Stimulated activated CD4-positive, alpha-beta T cell treated with anti-CD3 and anti-CD28 coated beads, Interleukin-1b, Interleukin-23, amount 100 ng/mL, for 1 hour (primary cell): ENCODE measurements at places on chromosomes 1 and 21.

GRCh38 chr1:47805921-47806361, 191.2 kb downstream of the TRABD2B start:
- no peak for DNase-seq

- no peak for DNase-seq
Measured at GRCh38 chr1:32055416-32055815, 17.3 kb upstream of the TMEM39B start.

DNA sequence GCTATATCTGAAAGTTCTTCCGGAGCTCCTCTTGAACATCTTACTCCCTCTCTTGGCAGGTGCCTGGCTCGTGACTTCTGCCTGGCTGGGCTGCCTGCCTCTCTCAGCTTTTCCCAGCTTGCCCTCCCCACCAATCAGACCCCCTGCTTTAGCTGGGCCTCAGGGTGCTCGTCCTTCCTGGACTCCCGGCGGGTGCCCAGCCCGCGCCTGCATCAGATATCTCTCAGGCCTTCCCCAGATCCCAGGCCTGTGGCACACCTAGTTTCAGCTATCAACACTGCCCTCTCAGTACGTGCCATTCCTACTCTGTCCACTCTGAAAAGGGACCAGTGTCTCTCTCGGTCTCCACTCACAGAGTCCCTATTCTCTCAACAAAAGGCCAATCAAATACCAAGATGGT, 96.5 kb upstream of the CLDN14 start:
- no peak for DNase-seq

- DNase-seq, result no peak
Measured at GRCh38 chr1:41695118-41695745, 210.7 kb upstream of the EDN2 start.

GRCh38 chr1:199946305-199947155, 81.0 kb upstream of the NR5A2 start:
- no peak for DNase-seq

DNA sequence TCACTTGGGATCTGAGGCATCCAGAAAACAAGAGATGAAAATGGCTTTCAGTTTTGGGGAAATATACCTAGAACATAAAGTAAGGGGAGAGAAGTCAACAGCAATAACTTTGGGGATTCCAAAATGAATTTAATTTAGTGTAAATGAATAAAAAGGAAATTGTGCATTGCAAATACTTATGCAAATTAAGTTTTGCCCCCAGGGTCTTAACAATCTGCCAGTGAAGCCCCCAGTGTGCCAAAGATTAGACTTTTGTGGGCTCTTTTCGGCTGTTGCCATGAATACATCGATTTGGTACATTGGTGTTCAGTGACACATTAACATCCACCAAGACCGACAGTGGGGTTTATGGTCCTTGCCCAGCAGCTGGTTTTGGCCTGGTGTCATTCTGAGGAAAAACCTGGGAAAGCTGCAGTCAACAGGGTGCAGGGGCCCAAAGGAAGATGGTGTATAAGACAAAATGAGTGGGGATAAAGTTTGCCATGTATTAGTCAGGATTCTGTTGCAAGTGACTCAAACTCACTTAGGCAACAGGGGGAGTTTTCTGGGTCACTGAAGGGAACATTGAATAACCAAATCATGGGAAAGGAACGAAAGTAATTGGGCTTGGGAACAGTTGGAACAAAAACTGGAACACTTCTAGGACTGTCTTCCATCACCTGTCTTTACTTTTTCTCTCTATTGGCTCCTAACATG, 30.2 kb upstream of the IGSF3 start:
- DNase-seq, result no peak

- no peak for DNase-seq
Measured at GRCh38 chr1:198564716-198565115, 24.2 kb upstream of the ATP6V1G3 start.

- DNase-seq, result no peak
Measured at GRCh38 chr1:87410776-87411480, 82.2 kb downstream of the LMO4 start.

GRCh38 chr1:30337324-30337620, 386.1 kb downstream of the MATN1 start:
- DNase-seq, result no peak

DNA sequence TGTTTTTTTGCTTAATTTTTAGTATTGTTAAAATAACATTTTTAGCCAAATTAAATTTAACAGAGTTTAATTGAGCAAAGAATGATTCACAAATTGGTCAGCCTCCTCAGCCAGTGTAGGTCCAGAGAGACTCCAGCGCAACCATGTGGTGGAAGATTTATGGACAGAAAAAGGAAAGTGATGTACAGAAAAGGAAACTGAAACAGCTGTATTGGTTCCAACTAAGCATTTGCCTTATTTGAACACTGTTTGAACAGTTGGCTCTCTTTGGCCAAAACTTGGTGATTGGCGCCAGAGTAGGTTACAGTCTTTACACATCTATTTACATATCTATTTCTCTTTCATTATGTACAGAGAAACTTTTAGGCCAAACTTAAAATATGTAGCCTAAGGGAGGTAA, 19.4 kb downstream of the RPS6KC1 start:
- no peak for DNase-seq

GRCh38 chr1:220929304-220929703, 50.1 kb downstream of the HLX start:
- DNase-seq, result no peak

DNA sequence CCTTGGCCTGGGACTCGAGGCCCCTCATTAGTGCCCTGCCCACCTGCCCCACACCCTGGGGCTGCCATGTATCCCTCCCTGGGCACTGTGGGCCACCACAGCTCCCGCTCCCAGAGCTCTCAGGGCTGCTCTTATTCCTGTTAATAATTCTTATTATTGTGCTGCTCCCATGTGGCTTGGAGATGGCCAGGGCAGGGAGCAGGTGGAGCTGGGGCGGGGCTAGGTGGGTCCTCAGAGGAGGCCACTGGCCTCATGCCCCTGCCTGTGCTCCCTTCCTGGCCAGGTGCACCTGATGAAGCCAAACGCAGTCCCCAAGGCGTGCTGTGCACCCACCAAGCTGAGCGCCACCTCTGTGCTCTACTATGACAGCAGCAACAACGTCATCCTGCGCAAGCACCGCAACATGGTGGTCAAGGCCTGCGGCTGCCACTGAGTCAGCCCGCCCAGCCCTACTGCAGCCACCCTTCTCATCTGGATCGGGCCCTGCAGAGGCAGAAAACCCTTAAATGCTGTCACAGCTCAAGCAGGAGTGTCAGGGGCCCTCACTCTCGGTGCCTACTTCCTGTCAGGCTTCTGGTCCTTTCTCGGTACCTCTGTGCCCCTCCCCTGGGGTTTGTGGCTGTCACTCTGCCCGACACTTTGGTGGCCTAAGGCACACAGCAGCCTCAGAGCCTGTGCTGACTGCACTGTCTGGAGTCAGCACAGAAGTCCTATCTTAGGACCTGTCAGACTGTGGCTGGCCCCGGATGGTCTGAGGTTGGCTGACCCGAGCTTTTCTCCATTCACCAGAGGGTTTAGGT, 34.1 kb downstream of the BMP8A start:
- DNase-seq, result no peak

DNA sequence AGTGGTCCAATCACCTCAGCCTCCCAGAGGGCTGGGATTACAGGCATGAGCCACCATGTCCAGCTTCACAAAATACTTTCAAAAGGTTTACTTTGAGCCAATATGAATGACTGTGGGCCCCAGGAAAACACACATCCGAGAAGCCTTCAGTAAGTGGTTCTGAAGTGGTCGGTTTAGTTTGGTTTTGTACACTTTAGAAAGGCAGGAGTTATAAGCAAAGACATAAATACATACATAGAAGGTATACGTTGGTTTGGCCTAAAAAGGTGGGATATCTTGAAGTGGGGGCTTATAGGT, 3.2 kb upstream of the MIB2 start:
- no peak for DNase-seq

DNA sequence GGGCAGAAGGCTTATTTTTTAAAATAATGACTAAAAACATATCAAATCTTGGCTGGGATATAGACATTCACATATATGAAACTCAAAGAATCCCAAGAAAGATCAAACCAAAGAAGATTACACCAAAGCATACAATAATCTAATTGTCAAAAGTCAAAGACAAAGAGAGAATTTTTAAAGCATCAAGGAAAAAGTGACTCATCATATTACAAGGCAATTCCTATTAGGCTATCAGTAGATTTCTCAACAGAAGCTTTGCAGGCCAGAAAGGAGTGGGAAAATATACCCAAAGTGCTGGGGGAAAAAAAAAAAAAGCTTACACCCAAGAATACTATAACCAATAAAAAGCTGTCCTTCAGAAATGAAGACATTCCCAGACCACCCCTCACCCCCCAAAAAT, 375.6 kb downstream of the BRINP2 start:
- no peak for DNase-seq

GRCh38 chr1:6471970-6472368, 6.0 kb upstream of the TNFRSF25 start:
- DNase-seq, result no peak

GRCh38 chr1:48803474-48803873, 26.8 kb upstream of the BEND5 start:
- no peak for DNase-seq

- DNase-seq, result no peak
Measured at GRCh38 chr1:2956576-2956975, 64.7 kb upstream of the ACTRT2 start.

DNA sequence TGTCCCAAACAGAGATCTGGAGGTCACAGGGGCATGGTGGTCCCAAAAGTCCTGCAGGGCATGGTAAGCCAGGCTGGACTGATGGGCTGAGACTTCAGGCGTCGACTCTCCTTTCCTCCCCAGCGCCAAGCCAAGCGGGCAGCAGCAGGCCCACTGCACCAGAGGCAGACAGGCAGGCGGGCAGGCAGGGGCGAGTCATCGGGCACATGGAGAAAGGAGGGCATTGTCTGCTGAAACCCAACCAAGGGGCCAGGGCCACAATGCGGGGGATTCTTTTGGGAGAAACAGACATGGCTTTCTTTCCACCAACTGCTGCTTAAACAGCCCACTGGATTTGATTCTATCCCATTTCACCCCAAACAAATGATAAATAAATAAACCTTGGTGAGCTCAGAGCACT, 46.2 kb downstream of the TRABD2B start:
- no peak for DNase-seq

GRCh38 chr1:22516906-22517571, 46.2 kb upstream of the EPHA8 start:
- DNase-seq, result no peak

- DNase-seq, result no peak
Measured at GRCh38 chr1:62433861-62434617, 2.8 kb upstream of the USP1 start.

DNA sequence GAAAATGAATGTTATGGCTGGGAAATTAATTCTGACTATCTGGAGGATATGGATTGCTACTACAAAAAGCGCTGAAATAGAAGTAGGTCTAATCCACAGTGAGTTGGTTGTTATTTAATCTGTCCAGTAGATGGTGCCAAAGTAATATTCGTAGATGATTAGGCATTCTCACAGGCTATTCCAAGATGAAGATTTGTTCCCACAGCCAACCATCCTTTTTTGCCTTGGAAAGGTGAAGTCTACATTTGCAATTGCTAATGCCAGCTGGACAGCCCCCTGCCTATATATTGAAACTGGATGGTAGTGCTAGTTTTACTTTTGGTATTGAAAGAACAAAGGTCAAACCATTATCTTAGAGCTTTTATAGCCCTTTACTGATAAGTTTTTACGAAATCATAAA, 43.8 kb downstream of the RBM11 start:
- DNase-seq, result no peak

DNA sequence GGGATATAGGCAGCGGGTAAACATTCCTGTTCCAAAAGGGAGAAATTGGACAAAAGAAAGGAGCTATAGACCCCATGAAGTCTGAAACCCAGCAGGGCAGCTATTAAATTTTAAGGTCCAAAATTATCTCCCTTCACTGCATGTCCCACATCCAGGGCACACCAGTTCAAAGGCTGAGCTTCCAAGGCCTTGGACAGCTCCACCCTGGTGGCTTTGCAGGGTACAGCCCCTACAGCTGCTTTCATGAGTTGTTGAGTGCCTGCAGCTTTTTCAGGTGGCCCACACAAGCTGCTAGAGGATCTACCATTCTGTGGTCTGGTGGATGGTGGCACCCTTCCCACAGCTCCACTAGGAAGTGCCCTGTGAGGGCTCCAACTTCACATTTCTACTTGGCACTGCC, 662.5 kb upstream of the PKN2 start:
- no peak for DNase-seq

- DNase-seq, result no peak
Measured at GRCh38 chr1:46606255-46606965, 2.3 kb upstream of the MKNK1 start.

- DNase-seq, result no peak
Measured at GRCh38 chr1:34331020-34331926, 154.6 kb downstream of the C1orf94 start.

GRCh38 chr1:13535227-13535626, 21.4 kb upstream of the LRRC38 start:
- DNase-seq, result no peak

GRCh38 chr1:209937996-209938959, at the start of gene SYT14:
SYT14 (plus strand) TSS chr1:209938217; CDS start chr1:209938265, 48 bp downstream.
- DNase-seq, result no peak

DNA sequence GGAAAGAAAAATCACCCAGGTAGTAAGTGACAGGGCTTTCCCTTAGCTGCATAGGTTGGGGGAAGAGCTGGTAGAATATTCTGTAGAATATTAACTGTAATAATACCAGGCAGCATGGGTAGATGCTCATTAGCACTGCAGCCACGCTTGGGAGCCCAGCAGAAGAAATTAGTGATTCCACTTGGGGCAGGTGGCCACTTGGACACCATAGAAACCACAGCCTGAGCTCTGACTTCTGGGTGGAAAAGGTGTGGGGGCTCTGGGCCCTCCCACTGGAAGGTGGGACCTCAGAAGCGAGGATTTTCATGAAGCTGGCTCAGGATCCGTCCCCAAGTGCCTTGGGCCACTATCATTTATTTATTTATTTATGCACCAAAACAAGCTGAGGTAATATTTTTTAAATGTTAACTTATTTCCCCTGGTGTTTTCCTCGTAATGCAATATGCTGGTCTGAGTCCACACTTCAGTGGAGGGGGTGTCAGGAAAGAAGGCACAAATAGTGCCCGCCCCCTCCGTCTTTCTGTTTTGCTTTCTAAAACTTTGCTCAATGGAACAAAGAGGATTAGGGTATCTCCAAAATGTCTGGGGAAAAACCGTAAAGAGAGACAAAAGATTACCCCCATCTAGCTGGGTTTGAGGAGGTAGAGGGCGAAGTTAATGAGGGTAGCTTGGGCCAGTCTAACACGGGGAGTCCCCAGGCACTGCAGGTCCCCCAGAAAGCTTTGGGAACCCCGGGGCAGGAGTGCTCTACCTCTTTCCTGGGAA, 75.2 kb upstream of the GADD45A start:
- no peak for DNase-seq

- no peak for DNase-seq
Measured at GRCh38 chr1:52533713-52534112, 19.2 kb downstream of the TUT4 start.

GRCh38 chr1:225980005-225980836, 18.9 kb downstream of the SDE2 start:
- DNase-seq, result no peak

GRCh38 chr1:201504179-201504631, 2.7 kb downstream of the CSRP1 start:
- DNase-seq, result no peak
